Calu3 (cell line): ENCODE measurements at places on chromosomes 3 and 15.

DNA sequence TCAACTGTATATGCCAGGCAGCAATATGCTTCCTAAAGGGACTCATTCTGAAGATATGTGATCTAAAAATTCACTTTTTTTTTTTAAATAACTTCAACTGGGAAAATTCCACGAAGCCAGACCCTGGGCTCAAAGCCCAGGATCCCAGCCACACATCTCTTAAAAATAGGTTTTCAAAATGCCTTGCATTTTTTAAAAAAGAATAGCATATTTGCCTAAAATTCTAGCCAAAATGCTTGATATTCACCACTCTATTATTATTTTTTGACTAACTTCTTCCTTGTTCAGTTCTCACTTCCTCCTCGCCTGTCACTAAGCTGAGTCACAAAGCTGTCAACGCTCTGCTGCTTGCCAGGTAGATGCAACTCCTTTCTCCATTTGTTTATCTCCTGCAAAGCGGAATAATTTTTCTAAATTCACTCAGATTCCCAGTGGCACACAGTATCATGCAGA is 28.0 kb upstream of the VGLL4 start:
- peak; percentile 17 for DNase-seq
- no peaks in the 10 kb centered on the region for H3K27me3 ChIP-seq
- H3K36me3 ChIP-seq, result no peaks in the 10 kb centered on the region
- H3K4me1 ChIP-seq, result peaks cover 6% of the 10 kb centered on the region
- H3K4me3 ChIP-seq, result no peak overlapping the region

- H3K4me3 ChIP-seq, result no peak overlapping the region
- peaks cover 85% of the 10 kb centered on the region for H3K27me3 ChIP-seq
- H3K4me1 ChIP-seq, result peaks cover 7% of the 10 kb centered on the region
- no peaks in the 10 kb centered on the region for H3K36me3 ChIP-seq
- DNase-seq, result no peak
Observed at GRCh38 chr3:194865615-194866014, 179.9 kb downstream of the FAM43A start.

DNA sequence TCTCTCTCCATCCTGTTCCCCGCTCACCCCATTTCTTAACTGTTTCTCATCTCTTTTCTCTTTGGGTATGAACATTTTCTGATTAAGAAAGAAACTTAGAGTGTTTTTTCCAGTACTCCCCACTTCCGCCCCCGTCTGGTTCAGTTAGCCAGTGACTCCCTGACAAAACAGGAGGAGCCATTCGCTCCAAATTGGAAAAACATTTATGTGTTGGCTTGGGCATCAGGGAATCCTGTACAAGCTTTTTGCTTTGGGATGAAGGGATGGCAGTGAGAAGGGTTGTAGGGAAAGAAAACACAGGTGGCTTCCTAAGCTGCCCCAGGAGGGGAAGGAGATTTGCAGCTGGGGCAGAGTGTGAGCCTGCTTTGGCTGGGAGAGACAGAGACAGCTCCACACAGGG is 47.0 kb downstream of the BOC start:
- no peaks in the 10 kb centered on the region for H3K4me1 ChIP-seq
- DNase-seq, result no peak
- no peak overlapping the region for H3K4me3 ChIP-seq
- peaks cover 71% of the 10 kb centered on the region for H3K27me3 ChIP-seq
- no peaks in the 10 kb centered on the region for H3K36me3 ChIP-seq

DNA sequence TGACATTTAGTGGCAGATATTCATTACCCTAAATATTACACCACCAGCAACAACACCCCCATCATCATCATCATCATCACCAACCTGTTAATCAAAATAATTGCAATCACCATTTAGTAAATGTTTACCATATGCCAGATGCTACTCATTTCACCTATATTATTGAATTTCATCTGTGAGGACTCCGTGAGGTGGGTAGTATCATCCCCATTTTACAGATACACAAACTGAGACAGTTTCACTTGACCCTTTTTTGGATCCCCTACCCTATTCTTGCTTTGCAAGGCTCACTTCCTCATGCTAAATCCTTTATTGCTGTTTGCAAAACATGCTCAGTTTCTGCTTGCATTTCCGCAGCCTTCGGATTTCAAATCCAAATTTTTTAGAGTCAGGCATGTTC is 18.3 kb upstream of the DET1 start:
- no peak for DNase-seq
- H3K4me1 ChIP-seq, result peaks cover 8% of the 10 kb centered on the region
- H3K27ac ChIP-seq, result no peak overlapping the region
- peaks cover 86% of the 10 kb centered on the region for H3K27me3 ChIP-seq

DNA sequence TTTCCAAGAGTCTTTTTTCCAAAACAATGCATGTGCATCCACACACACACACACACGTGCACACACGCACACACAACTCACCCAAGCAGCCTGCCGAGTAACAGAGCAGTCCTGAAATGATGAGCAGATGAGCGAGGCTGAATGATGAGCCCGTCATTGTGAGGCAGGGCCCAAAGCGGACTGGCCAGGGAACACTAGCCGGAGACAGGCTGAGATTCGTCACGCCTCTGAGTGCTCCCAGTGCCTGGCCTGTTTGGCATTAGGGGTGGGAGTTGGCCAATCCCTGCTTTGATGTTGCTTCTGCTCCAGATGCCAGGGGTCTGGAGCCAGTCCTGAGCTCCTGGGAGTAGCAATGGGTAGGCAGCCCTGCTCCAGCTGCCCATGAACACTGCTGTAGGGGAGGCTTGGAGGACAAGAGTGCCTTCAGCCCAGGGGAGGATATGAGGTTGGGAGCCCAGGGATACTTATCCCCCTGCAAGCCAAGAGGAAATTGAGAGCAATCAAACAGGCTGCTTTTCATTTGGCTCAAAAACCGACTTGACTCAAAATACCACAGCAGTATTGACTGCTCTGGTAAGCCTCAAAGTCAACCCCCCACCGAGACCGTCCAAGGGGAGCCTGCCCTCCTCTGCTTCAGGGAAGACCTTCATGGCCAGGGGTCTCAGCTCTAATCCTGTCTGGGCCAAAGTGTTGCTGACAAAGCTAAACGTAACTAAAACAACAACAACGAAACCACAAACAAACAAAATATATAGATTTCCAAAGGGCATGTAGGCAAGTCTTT is 22.9 kb downstream of the COLQ start:
- DNase-seq, result no peak
- no peaks in the 10 kb centered on the region for H3K4me1 ChIP-seq
- no peak overlapping the region for H3K4me3 ChIP-seq
- H3K36me3 ChIP-seq, result no peaks in the 10 kb centered on the region

DNA sequence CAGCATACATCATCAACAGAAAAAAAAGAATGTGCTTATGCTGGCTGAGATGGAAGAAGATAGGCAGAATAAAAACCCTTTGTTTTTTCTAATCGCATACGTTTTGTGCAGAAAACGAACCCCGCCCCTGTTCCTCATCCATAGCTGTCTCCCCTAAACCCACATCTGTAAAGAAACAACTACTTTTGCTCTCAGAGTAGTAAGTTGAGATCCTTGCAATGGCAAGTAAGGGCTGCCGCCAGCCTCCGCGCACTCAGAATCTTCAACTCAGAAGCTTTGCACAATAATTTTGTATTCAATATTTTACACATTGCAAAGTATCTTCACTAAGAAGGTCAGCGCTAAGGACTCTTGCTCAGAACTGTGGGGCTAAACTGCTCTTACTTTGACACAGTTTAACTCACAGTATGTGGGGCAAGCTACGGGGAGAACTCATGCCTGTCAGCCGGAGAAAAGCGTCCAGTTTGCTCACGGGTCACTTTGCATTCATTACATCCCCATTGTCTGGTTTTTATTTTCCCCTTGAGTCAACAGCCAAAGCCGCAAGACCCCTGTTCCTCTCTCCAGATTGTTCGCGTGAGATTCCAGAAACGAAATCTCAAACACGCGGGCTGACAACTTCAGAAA is 1.0 kb downstream of the LYSMD4 start:
- DNase-seq, result no peak
- peaks cover 15% of the 10 kb centered on the region for H3K36me3 ChIP-seq
- H3K27ac ChIP-seq, result no peak overlapping the region

GRCh38 chr3:186922790-186923189 is 7.5 kb upstream of the ST6GAL1 start:
- no peak overlapping the region for H3K27ac ChIP-seq
- H3K27me3 ChIP-seq, result peaks cover 35% of the 10 kb centered on the region
- no peaks in the 10 kb centered on the region for H3K36me3 ChIP-seq

GRCh38 chr3:7144697-7145308 is 283.9 kb downstream of the GRM7 start:
- no peaks in the 10 kb centered on the region for H3K4me1 ChIP-seq
- H3K27ac ChIP-seq, result no peak overlapping the region

DNA sequence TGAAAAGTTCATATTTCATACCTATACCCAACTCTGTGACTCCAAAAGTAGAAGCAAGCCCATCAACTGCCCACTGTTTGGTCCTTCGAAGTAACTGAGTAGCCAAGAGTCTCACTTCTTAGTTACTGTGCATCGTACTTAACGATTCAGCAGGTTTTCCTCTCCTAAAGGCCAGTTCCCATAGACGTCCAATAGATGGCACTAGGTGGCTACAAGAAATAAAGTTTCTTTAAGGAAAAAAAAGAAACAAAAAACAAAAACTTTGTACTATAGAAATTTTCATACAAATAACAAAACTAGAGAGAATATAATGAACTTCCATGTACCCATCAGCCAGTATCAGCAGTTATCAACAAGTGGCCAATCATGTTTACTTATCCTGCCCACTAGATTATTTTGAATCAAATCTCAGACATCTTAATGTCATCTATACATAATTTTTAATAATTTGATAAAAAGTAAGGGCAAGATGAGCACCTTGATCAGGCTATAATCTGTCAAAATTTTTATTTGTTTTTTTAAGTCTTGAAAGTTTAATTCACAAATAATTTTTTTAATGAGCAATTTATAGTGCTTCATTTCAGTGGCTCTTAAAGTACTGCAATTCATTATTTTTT is 63.8 kb upstream of the ACP3 start:
- H3K4me1 ChIP-seq, result peaks cover 27% of the 10 kb centered on the region
- no peak overlapping the region for H3K27ac ChIP-seq
- peak; percentile 63 for DNase-seq

DNA sequence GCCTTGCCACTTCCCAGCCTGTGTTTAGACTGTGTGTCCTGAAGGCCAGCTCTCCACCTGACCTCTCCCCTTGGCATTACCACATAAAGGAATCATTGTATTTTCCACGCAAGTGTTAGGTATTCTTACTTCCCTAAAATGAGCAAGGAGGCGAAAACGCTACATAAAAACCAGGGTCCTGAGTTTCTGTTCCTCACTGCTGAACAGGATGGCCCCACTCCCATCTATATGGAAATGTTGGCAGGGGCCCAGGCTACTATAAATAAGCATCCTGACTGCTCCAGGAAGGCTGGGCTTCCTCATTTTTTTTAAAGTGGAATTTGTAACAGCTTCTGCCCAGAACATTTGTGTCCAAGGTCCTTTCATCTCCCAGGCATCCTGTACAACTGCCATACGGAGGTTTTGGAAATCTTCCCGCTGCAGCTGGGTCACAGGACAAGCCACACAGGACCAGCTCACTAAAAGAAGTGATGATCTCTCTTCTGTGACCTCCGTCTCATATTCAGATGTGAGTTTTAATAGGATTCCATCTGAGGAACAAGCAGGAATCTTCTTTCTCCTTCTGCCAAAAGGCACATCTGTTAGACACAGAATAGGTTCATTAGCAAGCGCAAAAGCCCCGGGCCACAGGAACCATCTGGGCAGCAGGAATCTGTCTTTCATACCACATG is 56.4 kb upstream of the LIMD1 start:
- H3K36me3 ChIP-seq, result no peaks in the 10 kb centered on the region
- no peak overlapping the region for H3K4me3 ChIP-seq
- DNase-seq, result no peak
- no peaks in the 10 kb centered on the region for H3K27me3 ChIP-seq

DNA sequence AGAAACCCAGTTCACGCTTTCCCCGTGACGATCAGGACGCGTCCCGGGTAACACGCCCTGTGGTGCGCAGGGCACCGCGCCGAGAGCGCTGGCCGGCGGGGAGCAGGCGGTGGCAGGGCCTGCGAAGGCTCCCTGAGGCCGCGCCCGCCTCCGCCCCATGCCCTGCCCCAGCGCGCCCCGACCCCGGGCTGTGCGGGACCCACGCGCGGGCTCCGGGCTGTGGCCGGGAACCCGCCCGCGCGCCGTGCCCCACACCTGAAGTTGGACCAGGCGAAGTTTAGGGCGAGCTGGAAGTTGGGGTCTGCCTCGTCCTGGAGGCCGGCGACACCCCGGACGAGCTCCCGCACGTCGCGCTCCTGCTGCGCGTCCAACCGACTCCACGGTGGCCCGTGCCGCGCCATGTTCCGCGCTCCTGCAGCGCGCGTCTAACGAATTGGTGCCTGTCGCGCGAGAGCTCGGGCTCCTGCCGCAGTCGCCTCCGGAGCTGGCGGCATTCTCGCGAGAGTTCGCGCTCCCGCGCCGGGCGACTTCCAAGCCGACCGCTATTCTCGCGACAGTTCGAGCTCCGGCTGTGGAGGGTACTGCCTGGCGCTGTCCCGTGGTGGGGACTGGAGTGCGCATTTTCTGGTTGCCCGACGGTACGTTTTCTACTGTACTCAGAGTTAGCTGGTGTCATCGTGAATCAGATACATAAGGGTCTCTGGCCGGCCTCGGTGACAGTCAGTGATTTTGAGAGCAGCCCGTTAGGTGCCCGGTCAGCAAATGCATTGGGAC is at the start of gene TUBGCP5:
TUBGCP5 (minus strand) TSS at position 427 of the 774 bp plus-strand sequence; CDS start at position 401, 26 bp downstream.
- no peaks in the 10 kb centered on the region for H3K4me1 ChIP-seq
- no peaks in the 10 kb centered on the region for H3K27me3 ChIP-seq
- H3K36me3 ChIP-seq, result peaks cover 14% of the 10 kb centered on the region
- H3K4me3 ChIP-seq, result peak within 1 kb of the TSS; percentile 75
- peak; percentile 84 for DNase-seq

GRCh38 chr3:63934041-63934866 is 22.1 kb upstream of the SCAANT1 start:
- H3K27me3 ChIP-seq, result no peaks in the 10 kb centered on the region
- H3K36me3 ChIP-seq, result peaks cover 7% of the 10 kb centered on the region
- H3K27ac ChIP-seq, result no peak overlapping the region

GRCh38 chr3:186754006-186754405 is 29.4 kb upstream of the EIF4A2 start:
- no peak for DNase-seq
- no peaks in the 10 kb centered on the region for H3K27me3 ChIP-seq
- peaks cover 19% of the 10 kb centered on the region for H3K36me3 ChIP-seq
- peak overlapping the region; percentile 69 for H3K4me3 ChIP-seq

DNA sequence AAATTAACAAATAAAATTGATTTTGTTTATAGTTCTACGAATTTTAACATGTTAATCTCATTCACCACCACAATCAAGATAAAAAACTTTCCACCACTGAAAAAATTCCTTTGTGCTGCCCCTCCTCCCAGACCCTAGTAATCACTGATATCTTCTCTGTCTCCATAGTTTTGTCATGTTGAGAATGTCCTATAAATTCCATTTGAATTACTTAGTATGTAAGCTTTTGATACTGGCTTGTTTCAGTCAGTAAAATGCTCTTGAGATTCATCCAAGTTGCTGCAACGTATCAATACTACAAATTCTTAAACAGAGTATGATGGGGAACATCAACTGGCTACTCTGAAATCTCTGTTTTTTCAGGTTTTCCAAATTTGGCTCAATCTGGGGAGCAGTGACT is 129.6 kb downstream of the CTNNB1 start:
- DNase-seq, result no peak
- no peak overlapping the region for H3K4me3 ChIP-seq
- no peak overlapping the region for H3K27ac ChIP-seq
- peaks cover 15% of the 10 kb centered on the region for H3K4me1 ChIP-seq

- no peaks in the 10 kb centered on the region for H3K36me3 ChIP-seq
- H3K4me3 ChIP-seq, result no peak overlapping the region
- H3K27ac ChIP-seq, result no peak overlapping the region
- no peaks in the 10 kb centered on the region for H3K27me3 ChIP-seq
- H3K4me1 ChIP-seq, result peaks cover 22% of the 10 kb centered on the region
Observed at GRCh38 chr15:67882487-67883233, 42.8 kb upstream of the RNU6-1 start.

GRCh38 chr3:171186383-171186782 is 159.9 kb upstream of the SLC2A2 start:
- H3K27ac ChIP-seq, result no peak overlapping the region
- no peaks in the 10 kb centered on the region for H3K36me3 ChIP-seq
- H3K4me3 ChIP-seq, result no peak overlapping the region
- H3K4me1 ChIP-seq, result peaks cover 55% of the 10 kb centered on the region
- no peaks in the 10 kb centered on the region for H3K27me3 ChIP-seq
